ENCODE measurements at places on chromosomes 6 and 20.

- no peak for DNase-seq
Measured at GRCh38 chr20:46890682-46891081, 4.0 kb upstream of the EYA2 start.

- no peak for DNase-seq
Measured at GRCh38 chr20:17430125-17430950, 100.8 kb downstream of the BFSP1 start.

DNA sequence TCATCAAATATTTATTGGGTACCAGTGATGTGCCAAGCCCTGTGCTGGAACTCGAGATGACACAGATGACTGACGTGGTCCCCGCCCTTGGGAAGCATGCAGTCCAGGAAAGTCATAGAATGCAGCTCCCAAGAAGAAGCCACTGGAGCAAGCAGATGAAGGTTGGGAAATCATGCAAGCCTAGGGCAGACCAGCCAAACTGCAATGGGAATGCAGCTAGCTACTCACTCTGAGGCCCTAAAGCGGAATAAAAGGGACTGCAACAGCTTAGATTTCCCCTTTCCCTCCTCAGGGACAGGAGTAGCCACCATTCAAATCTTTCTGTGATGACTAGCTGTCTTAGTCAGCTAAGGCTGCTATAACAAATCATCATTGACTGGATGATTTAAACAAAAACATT lies 152.2 kb downstream of the MAFB start:
- no peak for DNase-seq

GRCh38 chr6:44220913-44221290 lies 2.5 kb upstream of the SLC29A1 start:
- DNase-seq: no peak

DNA sequence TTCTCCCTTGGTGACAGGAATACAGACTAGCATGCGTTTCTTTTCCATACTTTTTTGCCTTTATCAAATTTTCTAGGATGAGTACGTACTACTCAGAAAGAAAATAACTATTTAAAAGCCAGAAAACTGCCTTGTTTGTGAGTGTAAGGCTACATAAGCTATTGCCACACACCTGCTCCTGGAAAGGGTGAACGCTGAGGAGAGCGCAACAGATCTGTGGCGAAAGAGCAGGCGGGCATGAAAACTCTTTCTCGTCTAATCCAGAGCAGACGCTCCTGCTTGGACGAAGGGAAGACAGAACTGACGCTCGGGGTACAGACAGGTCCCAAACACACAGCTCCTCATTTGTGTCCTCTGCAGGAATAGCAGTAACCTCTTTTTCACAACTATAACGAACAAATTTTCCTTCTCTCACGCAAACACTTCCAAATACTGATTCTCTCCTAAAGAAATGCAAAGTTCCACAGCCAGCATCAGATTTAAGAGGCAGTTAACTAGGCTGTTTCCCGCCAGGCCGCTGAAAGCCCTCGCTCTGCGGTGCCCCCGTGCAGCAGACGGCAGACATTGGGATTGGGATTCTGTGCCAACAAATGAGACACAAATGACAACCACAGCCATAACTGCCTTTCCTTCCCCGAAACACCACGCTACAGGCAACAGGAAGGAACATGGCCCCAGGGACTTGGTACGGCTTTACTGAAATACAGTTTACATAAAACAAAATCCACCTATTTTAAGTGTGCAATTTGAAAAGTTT lies 20.0 kb downstream of the TAF4 start:
- no peak for DNase-seq

DNA sequence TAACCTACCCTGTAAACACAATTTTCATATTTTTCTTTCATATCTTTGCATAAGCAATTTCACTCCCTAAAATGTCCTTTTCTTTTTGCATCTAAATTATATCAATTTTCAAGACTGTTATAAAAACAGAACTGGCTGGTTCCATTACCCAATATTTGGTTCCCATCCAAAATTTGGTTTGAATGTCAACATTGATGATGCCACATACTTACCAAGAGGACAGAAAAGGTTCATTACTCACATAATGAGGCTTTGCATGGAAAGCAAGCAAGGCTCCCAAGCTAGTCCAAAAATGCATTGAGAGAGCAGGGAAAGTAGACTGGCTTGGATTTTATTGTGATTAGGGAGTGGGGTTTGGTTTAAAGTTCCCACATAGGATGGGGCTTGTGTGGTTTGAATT lies 144.4 kb upstream of the AKIRIN2 start:
- DNase-seq: no peak

DNA sequence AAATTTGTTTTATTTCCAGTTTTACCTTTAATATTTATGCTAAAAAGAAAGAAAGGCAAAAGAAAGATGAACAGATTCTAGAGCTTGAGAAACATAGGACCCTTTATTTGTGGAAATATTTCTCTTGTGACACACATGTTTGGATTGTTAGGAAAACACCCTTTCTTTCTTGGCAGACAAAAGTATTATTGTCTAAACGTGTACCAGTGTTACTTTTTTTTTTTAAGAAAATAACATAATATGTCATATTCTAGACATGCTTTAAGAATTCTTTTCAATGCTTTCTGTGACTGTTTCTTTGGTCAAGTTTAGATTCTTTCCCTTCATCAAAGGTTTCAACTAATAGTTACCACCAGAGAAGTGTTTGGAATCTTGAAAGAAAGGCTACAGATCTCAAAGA lies 183.4 kb upstream of the CNR1 start:
- DNase-seq: no peak

DNA sequence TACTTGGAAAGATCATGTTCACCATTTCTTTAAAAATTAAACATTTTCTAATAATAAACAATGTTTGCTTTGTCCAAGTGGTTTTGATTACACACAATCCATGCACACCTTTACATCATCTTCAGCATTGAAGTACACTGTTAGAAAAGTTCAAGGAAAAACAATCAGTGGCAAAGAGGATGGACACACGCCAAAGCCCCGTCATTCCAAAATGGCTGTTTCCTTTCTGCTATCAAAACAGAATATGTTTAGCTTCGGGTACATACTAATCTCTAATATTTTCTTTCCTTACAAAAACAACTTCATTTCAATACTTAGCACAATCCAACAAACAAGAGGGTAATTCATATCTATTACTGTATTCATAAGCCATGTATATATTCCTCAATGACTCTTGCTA lies 24.5 kb downstream of the REPS1 start:
- DNase-seq: no peak

DNA sequence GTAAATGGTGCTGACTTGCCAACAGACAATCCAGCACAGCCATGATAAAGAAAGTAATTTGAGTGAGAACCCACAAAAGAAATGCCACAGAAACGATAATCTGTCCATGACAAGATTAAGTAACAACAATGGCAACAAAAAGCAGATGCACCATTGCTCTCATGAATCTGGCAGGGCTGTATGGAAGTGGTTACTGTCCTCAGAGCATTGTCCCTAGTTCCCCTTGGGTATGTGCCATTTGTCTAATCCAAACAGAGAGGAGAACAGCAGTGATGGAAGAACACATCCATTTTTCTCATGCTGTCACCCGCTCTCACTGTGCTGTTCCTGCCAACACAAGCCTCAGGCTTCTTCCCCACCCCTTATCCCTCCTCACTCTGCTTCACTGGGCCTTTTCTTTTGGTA lies 65.8 kb downstream of the REV3L start:
- no peak for DNase-seq

- no peak for DNase-seq
Measured at GRCh38 chr6:104929353-104929752, 27.6 kb upstream of the LIN28B start.

DNA sequence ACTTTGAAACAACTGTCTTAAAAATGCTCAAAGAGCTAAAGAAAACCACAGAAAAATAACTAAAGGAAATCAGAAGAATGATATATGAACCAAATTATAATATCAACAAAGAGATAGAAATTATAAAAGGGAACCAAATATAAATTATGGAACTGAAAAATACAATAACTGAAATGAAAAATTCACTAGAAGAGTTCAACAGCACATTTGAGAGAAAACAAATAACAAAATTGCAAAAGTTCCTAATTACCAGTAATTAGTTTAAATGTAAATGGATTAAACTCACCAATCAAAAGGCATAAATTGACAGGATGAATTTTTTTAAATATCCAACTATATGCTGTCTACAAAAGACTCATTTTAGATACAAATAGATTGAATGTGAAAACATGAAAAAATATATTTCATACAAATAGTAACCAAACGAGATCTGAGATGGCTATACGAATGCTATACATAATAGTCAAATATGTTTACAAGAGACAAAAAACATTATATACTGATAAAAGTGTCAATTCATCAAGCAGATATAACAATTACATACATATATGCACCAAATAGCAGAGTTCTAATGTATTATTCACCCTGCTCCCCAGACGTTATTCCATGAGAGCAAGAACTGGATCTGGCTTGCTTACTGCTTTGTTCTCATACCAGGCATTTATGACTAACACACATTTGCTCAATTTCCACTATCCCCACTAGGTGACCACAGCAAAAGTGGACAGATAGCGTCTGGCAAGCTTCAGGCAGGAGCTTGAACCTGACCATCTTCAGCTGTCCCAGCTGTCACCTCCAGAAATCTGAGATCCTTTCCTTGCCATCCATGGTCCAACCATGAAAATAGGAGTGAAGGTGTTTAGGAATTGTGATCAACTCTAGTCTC lies 72.4 kb upstream of the SIRPA start:
- DNase-seq: no peak

DNA sequence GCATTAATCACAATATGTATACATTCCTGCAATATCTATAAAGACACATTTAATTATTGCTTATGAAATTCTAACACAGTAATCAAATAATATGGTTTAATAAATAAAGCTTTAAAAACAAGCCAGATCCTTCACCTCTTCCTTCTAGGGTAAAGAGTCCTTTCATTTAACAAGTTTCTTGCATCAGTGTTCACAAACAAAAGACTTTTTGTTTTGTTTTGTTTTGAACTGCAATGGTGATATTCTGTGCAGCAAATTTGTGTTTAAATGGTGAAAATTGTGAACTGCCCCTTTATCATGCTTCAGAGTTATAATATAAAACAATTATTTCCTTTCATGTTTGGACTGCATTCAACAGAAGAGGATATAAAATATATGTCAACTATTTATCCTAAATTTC lies 177.3 kb downstream of the EPHA7 start:
- DNase-seq: no peak

DNA sequence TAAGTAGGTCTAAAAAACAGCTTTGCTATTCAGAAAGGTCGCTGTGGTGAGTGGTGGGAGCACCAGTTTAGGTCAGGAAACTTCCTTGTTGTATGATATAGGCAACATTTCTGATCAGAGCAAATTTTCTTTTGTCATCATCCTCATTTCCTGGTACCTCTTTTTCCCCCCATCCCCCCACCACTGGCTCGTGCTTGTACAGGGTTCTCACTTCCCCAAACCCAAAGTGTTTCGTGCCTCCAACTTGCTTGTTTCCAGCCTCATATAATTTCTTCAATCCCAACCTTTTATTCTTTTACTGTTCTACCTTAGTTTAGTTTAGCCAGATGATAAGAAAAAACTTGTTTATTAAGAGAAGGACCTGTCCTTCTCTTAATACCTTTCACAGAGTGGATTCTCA lies 209.4 kb upstream of the JAG1 start:
- DNase-seq: no peak

DNA sequence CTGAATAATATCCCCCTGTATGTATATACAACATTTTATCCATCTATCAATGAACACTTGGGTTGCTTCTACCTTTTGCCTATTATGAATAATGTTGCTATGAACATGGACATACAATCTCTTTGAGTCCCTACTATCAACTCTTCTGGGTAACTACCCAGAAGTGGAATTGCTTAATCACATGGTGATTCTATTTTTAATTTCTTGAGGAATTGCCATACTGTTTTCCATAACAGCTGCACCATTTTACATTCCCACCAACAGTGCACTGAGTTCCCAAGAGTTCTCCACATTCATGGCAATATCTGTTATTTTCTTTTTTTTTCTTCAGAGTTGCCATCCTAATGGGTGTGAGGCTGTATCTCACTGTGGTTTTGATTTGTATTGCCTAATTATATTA lies 88.3 kb downstream of the ZHX3 start:
- no peak for DNase-seq

GRCh38 chr20:17624551-17625245 lies 54.8 kb downstream of the DSTN start:
- DNase-seq: no peak

DNA sequence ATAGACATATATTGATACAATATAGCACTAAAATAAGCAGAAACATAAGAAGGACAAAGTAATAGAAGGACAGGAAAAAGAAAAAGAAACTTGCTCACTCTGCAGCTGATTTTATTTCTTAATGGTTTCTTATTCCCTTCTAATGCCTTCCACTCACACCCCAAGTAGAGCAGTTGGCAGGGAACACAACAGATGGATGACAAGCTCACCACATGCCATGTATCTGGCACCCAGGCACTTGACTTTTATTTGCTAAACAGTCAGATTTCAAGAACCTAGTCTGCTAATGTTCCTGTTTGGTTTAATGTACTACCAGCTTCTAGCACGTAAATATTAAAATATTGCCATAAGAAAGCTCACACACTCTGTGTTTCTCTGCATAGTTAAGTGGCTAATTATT lies 87.1 kb downstream of the COL19A1 start:
- DNase-seq: no peak

DNA sequence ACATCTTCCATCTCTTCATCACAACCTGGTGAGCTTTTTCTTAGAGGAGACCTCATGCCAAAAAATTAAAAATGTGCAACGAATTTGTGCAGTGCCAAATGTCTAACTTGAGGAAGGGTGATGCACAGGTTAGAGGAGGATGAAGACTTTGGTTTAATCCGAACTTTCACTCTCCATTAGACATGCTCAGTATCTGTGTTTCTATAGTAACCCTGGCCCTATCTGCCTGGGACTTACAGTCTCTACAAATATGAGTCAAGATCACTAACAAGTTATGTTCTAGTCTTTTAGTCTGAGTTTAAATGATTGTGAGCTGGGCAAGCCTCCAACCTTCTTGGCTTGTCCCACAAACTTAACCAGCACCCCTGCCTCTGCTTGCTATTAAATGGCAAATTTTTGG lies 377.0 kb downstream of the BMP2 start:
- no peak for DNase-seq

GRCh38 chr6:161424421-161424820 lies 150.6 kb upstream of the AGPAT4 start:
- DNase-seq: no peak

DNA sequence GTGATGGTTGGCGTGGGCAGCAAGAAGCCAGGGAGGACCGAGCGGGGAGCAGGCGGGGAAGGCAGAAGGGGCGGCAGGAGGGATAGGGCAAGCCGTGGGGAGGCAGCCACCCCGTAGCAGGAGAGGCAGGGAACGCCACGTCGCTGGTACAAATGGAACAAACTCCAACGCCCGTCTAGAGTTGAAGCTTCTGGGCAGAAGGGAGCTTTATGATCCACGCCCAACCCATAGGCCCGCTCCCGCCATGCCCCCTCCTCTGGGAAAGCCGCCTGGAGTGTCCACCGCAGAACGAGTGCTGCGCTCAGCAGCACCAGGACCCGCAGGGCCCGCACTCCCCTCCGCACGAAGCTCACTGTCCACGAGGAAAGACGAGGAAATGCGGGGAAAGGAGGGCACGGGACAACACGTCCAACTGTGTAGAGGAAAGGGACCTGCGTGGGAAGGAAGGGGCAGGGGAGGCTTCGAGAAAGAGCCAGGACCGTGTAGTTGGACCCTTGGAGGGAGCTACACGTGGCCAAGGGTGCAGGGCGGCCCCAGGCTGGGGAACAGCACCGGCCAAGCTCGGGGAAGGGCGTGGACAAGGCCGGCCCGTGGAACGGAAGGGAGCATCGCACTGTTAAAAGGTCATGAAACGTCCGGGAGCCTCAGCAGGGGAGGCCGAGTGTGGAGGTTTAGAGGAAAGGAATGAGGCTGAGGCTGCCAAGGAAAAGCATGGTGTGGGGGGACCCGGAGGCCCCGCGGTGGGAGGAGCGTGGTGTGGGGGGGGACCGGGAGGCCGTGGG lies 204.0 kb downstream of the DLL1 start:
- no peak for DNase-seq

Data from T-cell (primary cell).